ENCODE measurements at places on chromosomes 12 and 14. TPM values are rescaled to one million over a fixed set of nuclear protein-coding genes. Genes with fewer than 3 reads are reported as not detected.

- DNase-seq, result no peak
Measured at GRCh38 chr12:53197011-53197640, 9.9 kb downstream of the ITGB7 start.

DNA sequence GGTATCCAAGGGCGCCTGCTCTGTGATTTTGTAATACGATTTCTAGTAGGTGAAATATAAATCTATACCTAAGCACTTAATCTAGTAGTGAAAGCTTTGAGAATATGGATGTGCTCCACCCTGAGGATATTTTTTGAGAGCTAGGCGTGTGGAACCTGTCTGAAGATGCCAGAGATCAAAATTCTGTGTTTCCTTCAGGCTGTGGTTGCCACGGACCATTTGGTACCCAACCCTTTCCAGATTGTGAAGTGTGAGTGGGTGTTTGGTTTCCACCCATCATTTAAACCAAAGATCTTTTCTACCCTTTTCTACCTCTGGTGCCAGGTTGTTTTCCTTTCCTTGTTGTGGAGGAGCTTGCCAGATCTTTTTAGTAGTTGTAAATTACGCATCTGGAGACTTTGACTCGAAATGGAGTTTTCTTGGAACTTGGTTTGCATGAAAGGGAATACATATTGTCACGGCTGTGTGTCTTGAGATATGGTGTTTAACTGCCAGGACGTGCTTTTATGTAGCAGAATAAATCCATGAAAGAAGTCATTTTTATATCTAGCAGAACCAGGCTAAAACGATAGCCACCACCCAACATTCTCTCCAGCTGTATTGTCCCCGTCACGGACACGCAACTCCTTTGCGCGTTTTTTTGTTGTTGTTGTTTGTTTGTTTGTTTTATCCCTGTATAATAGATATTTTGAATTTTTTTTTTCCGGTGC, 2.2 kb downstream of the LRFN5 start:
- no peak for DNase-seq

Gene ANKS1B
- total RNA-seq, result 9.5 TPM

Gene GPRC5D
- total RNA-seq, result not detected

DNA sequence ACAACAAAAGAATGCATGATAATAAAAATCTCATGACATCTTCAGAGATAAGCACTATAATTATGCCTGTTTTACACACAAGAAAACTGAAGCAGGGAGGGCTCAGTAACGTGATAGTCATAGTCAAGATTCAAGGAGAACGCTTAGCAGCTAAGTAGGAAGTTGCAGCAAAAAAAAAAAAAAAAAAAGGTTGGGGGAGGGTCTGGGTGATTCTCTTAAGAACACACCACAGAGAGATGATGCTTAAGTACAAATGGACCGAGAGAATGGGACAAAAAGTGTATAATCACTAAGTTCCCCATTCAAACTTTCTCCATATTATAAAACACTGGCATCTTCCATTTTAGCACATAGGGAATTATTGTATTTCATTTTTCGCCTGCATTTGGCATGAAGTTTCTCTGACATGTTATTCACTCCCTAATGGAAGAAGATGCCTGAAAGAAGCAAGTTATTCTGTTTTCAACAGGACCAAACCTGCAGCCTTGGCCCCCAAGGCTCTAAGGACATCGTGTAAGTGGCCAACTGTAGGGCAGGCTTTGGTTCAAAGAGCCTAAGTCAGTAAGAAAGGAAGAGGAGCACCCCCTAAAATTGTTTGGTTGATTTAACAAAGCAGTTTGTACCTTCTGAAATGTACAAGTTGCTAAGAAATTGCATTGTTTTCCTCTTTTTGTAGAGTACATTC, 142.9 kb upstream of the TMPO start:
- no peak for DNase-seq

DNA sequence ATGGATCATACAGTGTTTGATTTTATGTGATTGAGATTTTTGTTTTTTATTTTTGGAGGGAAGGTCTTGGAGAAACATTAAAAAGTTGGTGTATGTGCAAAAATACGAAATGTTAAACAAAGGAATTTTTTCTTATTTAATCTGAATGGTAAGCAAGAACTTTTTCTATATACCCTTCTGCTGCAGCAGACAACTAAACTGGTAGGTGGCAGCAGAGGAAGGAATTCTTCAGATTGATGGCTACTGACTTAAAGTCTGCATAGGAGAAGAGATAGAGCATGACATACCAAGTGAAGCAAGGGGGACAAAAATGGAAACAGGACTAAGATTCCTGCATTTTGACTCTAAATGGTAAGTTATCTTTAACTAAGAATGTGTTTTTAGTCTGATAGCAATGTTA, 42.0 kb upstream of the A2ML1 start:
- DNase-seq, result no peak

DNA sequence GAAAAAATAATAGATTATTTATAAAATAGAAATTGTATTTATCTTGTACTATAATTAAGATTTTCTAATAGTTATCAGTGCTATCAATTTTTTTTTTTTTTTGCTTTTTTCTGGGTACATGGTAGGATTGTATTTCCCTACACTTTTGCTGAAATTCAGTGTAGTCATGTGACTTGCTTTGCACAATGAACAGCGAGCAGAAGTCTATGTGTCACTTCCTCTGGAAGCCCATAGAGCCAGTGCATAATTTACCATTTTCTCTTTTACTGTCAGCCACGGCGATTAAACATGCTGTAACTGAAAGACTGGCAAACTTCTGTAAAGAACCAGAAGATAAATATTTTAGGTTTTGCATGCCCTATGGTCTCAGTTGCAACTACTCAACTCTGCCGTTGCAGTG, 80.8 kb upstream of the PPP1R12A start:
- DNase-seq, result no peak

GRCh38 chr12:101759396-101760047, 20.3 kb upstream of the SYCP3 start:
- DNase-seq, result no peak

GRCh38 chr14:32434180-32434579, 105.1 kb downstream of the AKAP6 start:
- DNase-seq, result no peak

DNA sequence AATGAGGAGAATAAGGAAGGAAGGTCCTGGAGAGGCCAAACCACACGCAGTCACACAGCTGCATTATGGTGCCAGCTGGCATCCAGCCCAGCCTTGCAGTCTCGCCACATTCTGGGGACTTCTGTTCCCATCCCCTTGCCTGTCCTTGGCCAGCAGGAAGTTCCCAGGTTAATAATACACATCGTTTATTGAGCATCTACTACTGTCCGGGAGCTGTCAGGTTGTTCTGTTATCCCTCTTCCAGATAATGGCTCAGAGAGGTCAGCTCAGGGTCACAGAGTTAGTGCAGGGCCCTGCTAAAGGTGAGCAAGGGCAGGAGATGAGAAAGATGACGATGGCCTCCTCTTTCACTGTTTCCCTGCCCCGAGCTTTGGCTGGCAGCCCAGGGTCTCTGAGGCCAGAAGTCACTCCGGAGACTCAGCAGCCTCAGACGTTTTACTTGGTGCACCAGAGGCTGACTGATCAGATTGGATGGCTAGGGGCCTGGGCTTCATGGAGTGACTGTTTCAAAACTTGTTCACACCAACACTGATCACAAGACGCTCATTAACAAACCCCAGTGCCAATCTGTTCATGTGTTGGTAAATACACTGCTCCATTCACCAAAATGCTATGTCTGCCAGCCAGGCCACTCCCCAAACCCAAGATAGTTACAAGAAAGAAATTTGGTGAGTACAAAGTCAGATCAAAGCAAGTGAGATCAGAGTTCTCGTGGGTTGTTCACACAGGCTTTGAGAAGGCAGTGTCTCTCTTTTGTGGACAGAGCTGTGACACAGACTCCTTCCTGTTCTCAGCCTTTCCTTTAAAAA, 79.2 kb downstream of the B4GALNT3 start:
- peak; percentile 20 for DNase-seq

GRCh38 chr12:55694651-55695050, 13.1 kb downstream of the ITGA7 start:
- no peak for DNase-seq

Gene CLEC9A
- not detected for total RNA-seq

DNA sequence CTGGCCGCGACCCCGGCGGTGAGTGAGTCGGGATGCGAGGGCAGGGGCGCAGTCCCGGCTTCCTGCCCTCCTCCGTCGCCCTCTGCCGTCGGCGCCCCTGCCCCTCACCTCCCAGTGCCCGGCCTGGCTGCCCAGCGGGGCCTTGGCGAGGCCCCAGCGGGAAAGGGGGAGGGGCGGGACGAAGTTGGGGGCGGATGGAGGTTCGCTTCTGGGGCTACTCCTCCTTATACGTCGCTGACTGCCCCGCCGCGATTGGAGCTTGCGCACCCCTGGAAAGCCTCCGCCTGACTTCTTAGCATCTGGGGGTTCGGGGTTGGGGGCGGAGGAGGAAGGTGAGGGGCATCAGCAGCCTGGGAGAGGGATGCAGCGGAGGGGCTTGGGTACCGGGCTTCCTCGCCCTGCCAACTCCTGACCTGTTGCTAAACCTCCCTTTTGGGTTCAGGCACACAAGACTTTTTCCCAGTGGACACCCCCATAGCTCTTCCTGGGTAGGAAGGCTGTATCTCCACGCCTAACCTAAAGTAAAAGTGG, 406 bp downstream of the TMEM263 start:
- peak; percentile 59 for DNase-seq

GRCh38 chr12:81835783-81836182, 76.6 kb upstream of the PPFIA2 start:
- no peak for DNase-seq

DNA sequence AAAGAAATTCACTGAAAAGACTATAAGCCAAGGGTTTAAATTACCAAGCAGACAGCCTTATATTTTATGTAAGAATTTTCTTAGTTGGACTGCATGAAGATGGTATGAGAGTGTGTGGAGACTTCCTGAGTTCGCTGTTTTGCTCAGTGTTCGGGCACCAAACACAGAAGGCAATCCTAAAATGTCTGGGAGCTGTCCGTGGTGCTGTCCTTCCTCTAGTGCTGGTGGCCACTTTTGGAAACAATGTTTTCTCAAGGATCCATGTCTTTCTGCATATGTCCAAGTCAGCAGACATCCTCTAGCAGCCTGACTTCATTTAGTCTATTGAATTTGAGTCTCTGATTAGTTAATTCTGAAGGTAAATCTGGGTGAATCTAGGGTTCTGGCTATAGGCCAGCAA, 135.8 kb downstream of the SLC8A3 start:
- DNase-seq, result no peak

DNA sequence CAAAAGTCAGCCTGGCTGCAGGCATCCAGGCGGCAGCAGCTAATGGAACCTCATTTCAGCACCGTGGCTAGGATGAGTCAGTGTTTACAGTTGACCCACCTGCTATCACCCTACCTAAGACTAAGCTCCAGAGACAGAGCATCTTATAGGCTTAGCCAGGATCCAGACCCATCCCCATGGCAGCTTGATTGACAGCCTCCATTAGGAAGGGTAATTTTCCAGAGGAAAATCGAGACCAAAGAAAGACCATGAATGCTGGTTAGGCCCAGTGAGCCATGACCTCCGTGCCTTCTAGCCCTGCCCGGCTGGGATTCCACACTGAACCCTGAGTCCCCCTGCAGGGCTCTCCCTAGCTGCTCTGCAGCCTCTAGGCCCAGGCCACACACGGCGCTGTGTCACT, 38.7 kb downstream of the TUNAR start:
- no peak for DNase-seq

Gene MYL6
- 933 TPM for total RNA-seq

- peak; percentile 83 for DNase-seq
Measured at GRCh38 chr12:96401076-96401871, 1.0 kb upstream of the CDK17 start.

Gene POLE2
- total RNA-seq, result 1.6 TPM

Gene TAS2R50
- total RNA-seq, result 1.6 TPM

DNA sequence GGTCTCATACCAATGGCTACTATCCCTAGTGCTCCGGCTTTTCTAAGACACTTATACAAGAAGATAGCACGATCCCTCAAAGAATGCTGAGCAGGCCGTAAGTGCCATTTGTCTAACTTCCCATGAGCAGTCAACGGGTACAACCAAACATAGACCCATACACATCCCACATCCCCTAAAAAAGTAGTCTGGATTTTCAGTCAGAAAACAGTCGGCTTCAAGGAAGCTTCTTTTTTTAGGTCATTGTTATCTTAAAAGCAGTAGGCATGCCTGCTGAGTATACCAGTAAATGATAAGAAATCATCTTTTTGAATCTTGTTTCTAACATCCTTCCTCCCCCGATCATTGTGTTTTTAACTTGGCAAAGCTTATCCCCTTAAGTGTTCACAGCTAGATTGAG, 19.8 kb downstream of the OSBPL8 start:
- DNase-seq, result no peak

Gene DLGAP5
- total RNA-seq, result 0.67 TPM

Gene RNASE8
- not detected for total RNA-seq

- no peak for DNase-seq
Measured at GRCh38 chr12:19614601-19615383, 175.5 kb downstream of the AEBP2 start.

Gene CLEC2A
- not detected for total RNA-seq

DNA sequence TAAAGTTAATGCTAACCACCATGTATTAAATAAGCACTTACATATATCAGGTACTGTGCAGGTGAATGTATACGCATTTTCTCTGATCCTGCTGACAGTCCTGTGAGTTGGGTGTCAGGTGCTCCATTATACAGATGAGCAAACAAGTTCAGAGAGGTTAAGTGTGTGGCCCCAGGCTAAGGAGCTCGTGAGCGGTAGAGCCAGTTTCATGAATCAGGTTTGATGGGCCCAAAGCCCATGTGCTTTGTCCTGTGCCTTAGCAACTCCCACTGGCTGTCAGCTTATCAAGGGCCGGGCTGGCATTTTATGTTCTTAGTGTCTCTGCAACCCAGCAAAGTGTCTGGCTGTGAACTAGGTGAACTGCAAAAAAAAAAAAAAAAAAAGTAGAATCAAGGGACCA, 701.2 kb upstream of the TBX3 start:
- DNase-seq, result no peak

GRCh38 chr12:27151479-27151878, 69.1 kb upstream of the C12orf71 start:
- no peak for DNase-seq

Gene DHH
- total RNA-seq, result 0.27 TPM

Gene DEGS2
- total RNA-seq, result not detected

- DNase-seq, result no peak
Measured at GRCh38 chr14:81006266-81006665, 50.8 kb downstream of the TSHR start.

GRCh38 chr12:75161488-75161887, 48.2 kb downstream of the KCNC2 start:
- no peak for DNase-seq

- DNase-seq, result no peak
Measured at GRCh38 chr14:89401241-89401640, 15.8 kb downstream of the FOXN3 start.

- no peak for DNase-seq
Measured at GRCh38 chr14:99317231-99318090, 45.5 kb upstream of the BCL11B start.

GRCh38 chr14:67765192-67765834, 51.1 kb downstream of the ZFYVE26 start:
- DNase-seq, result no peak

GRCh38 chr12:58882826-58883225, 37.5 kb downstream of the LRIG3 start:
- DNase-seq, result no peak

GRCh38 chr12:95066091-95066855, 7.1 kb downstream of the NR2C1 start:
- DNase-seq, result no peak
